ENCODE measurements at places on chromosomes 3 and 15.

DNA sequence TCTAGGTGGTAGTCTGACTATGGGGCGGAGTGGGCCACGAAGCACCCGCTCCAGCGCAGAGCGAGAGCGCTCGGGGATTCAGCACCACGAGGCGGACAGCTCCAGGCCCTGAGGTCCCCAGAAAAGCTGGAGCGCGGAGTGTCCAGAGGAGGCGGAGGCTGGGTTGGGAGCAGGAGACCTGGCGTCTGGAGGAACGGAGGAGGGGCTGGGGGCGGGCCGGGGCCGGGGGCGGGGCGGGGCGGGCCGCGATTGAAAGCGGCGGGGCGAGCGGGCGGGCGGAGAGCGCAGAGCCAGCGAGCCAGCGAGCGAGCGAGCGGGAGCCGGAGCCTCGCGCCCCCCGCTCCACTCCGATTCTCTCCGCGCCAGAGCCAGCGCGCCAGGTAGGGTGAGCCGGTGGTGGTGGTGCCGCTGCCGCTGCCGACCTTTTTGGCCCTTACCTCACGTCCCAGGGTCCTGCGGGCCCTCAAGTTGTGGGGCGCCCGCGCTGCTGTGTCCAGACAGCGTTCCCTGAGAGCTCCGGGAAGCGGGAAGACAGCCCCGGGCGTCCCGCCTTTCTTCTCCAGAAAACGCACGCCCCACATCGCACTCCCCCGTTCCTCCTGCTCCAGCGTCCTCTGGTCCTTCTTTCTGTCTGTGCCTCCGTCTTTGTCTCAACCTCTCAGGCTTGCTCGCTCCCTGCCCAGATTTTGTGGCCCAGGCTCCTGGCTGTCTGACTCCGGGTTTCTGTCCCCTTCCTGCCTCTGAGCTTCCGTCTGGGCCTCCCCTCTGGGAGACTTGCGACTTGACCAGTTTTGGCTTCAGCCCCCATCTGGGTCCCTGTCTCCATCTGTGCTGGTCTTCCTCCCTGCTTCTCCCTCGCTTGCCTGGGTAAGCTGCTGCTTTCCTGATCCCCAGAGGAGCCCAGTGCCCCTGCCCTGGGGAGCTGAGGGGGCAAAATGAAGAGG, at the start of gene GRM2:
Gene GRM2 (plus strand): TSS at position 281 of the 944 bp plus-strand sequence. CDS start 1,916 bp downstream, outside the sequence.
- DNase-seq, result no peak

DNA sequence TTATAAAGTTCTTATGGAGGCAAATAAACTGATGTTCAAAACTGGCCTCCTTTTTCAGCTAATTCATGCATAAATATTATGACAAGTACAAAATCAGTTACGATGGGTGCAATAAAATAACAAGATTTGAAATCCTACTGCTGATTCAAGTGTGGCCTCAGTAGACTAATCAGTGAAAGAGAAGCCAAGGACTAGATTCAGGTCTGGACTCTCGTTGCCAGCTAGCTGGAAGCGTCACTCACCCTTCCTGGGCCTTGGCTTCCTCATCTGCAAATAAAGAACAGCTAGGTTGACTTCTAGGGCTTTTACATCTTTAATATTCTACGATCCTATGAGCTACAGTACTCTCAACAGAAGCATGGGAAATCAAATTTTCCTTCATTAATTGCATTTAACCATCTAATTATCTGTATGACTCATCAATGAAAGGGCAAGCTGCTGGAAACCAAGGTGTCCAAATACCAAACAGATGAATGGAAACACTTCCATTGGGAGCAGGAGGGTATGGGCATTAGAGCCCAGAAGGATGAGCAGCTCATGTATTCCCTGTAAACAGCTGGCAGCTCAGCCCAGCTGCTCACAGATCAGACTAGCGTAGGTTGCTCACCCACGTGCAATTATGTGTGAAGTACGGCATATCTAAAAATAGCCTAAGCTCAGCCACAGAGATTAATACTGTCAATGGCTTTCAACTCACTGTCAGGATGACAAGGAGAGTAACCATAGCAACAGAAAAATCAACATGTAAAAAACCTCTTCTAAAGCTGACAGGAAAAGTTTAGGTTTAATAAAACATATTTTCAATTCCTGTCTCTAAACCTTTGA, 294.8 kb downstream of the PLCL2 start:
- no peak for DNase-seq

- DNase-seq, result no peak
These were observed 257.5 kb downstream of the SCAPER start for GRCh38 chr15:76647612-76648011.

DNA sequence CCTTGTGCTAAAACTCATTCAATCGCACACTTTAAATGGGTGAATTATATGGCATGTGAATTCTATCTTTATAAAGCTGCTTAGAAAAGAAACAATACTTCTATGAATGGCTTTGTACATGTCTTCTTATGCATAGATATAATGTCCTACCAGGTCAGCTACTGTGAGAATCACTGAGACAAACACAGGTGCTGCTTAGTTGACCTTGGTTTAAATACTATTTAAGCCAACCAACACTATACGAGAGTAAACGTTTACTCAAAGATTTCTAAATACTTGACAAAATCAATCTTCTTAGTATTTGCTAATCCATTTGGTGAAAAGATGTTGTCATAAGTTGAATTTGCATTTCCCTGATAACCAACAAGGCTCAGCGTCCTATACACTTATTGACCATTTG, 260.3 kb downstream of the ADAMTS17 start:
- no peak for DNase-seq

GRCh38 chr15:81504170-81504905, 130.3 kb upstream of the TMC3 start:
- DNase-seq, result no peak

GRCh38 chr3:80338366-80338765, 570.6 kb upstream of the ROBO1 start:
- DNase-seq, result no peak

DNA sequence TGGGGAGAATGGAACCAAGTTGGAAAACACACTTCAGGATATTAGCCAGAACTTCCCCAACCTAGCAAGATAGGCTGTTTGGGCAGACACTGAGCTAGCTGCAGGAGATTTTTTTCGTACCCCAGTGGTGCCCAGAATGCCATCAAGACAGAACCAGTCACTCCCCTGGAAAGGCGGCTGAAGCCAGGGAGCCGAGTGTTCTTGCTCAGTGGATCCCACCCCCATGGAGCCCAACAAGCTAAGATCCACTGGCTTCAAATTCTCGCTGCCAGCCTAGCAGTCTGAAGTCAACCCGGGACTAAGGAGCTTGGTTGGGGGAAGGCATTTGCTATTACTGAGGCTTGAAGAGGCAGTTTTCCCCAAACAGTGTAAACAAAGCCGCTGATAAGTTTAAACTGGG, 152.4 kb downstream of the MBNL1 start:
- DNase-seq, result no peak

- no peak for DNase-seq
These were observed at the start of gene BOC for GRCh38 chr3:113211330-113212149. TSS of gene BOC (plus strand) at chr3:113211557. CDS start at chr3:113249803, 38,246 bp downstream.

DNA sequence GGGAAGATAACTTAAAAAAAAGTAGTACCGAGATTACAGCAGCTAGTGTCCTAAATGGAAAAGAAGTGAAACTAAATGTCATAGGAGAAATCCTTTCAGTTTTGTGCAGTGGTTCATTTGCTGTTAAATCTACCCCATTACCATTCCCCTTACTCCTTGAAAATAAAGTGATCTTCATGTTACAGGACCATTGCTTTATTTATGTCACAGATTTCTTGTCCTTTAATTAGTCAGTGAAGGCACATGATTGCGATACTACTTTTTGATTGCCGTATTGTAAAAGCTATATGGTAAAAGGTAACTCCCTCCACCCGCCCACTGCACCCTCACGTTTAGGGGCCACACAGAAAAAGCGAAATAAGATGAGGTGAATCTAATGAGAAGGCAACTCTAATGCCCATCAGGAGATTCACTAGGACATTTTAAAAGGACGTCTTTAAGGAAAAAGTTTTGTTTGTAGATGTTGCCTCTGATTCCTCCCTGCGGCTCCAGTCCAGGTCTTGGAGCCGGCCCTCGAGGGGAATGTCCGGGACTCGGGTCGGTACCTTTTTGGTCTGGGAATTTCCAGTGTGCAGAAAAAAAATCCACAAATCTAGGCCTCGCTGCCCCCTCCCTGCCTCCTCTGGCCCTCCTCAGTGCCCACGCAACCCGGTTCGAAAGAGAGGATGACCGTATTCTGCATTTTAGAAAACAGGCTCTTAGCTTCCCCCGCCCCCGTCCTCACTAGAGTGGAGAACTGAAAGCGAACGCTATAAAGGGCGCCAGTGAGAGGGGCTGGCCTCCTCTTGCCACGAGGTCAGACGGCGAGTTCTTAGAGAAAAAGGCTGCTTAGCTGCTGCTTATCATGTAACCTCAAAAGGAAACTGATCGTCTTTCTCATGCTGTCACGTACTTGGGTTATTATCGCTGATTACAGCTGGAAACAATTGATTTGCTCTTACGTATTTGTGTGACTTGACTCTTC, 21.8 kb upstream of the NFKBIZ start:
- DNase-seq, result peak; percentile 61

DNA sequence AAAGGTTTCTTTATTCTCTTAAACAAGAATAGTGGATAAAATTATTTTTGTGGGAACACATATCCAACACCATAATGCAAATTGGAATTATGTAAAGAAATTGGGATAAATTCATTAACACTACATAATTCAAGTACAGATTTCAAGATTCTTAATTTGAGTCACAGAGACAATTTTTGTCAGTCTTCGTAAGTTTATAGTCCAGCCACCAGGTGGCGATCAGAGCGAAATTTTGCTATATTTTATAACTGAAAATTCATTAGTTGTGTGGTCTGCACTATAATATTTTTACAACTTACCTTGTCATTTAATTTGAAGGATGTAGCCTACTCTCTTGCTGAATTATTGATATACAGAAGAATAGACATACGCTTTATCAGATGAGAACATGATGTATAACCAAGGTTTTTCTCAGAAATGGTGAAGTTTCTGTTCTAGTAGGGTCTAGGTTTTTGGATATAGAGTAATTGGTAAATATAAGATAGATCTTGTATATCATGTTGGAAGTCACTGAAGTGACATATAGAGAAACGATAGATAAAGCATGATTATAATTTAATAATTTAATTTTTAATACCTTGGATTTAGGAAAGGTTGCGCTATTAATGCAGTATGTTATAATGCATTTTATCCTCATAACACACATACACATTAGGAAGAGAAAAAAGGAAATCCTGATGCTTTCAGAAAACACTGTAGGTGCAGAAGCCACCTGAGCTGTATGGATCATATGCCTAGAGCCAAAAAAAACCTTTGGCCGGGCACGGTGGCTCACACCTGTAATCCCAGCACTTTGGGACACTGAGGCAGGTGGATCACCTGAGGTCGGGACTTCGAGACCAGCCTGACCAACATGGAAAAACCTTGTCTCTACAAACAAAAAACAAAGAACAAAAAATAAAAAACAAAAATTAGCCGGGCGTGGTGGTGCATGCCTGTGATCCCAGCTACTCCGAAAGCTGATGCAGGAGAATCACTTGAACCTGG, 31.7 kb downstream of the PLSCR4 start:
- DNase-seq, result no peak

- no peak for DNase-seq
These were observed 12.5 kb upstream of the TRAK1 start for GRCh38 chr3:42078677-42079076.

- no peak for DNase-seq
These were observed 280.4 kb downstream of the RAP2B start for GRCh38 chr3:153442386-153442785.

- DNase-seq, result no peak
These were observed 129.5 kb upstream of the BHLHE40 start for GRCh38 chr3:4849739-4850138.

DNA sequence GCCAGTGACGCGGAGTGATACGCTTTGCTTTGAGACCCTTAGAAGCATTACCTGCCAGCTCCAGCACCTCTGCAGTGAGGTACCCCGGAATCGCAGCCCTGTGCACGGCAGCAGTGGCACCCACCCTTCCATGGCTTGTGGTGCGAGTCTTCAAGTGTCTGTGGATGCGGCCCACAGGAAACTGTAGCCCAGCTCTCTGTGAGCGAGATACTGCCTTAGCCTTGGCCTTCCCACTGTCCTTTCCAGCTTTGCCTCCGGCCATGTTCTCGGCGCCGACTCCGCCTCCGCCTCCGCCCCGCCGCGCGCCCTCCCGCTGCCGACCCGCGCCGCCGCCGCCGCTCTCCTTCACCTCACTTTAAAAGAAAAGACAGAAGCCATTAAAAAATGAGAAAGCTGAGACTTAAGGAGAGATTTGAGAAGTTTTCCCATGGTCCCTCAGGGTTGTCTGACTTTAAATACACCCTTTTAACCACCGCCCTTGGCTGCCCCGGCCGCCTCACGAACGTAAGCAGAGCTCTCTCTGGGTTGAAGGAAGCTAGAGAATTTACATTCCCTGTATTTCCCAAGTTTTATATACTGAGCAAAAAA, 78.5 kb upstream of the FAM174B start:
- no peak for DNase-seq

DNA sequence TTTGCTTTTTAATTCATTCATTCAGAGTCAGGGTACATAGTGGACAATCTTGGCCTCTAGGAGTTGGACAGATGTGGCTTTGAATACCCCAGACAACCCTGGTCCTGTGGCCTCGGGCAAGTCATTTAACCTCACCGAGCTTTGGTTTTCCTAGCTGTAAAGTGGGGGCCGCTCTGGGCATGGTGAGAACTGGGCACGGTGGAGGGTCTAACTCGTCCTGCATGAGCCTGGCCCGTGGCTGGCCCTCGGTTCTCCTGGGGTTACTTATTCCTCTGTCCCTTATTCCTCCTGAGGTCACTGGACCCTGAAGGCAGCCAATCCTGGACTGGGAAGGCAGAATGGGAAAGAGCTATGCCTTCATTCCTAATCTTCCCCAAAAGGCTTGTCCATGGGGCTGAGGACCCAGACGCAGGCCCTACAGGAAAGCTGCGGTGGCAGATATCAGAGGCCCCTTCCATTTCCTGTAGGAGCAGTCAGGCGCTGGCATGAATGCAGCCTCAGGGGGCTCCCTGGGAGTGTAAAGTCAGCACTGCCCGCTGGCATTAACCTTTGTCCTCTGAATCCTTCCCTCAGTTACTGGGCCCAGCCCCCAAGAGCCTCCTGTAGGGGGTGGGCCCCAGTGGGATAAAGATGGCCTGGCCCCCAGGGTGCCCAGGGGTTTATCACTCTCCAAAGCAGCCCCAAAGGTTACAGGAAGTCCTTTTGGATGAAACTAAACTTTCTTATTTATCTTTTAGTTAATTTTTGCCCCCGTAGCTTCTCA, 17.9 kb upstream of the SEC13 start:
- no peak for DNase-seq

DNA sequence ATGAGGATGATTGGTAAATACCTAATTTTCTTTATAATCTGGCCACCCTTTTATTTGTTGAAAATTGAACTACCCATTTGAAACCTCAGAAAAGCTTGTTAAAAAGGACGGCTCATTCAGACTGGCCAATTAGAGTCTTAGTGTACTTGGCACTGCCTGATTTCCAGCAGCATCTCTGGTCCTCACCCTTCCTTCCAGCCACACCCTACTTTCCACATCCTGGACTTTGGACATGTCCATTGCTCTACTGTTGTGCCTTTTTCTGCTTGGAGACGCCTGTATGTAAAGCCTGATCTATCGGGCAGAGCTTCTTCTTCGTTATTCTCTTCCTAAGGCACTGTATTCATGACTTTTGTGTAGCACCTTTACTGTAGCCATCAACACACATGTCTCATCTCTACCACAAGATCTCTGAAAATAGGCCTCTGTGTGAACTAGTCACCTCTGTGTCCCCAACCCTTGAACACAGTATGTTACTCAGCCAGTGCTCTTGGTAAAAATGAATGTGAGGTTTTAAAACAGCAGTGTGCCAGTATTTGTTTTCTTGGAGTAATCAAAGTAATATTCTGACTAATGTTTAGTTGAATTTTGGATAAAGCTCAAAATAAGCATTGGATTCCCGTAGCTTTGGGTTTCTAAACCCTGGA, 6.8 kb downstream of the RBM5 start:
- DNase-seq, result no peak

- DNase-seq, result no peak
These were observed 78.7 kb downstream of the PLXNA1 start for GRCh38 chr3:127061641-127062040.

All from stimulated activated CD4-positive, alpha-beta T cell treated with anti-CD3 and anti-CD28 coated beads, Interleukin-15, amount 100 ng/mL, for 1 hour (primary cell).